ENCODE measurements at places on chromosomes 3 and 15.

GRCh38 chr3:129593595-129594339, 12.7 kb downstream of the PLXND1 start:
- no peak for DNase-seq

DNA sequence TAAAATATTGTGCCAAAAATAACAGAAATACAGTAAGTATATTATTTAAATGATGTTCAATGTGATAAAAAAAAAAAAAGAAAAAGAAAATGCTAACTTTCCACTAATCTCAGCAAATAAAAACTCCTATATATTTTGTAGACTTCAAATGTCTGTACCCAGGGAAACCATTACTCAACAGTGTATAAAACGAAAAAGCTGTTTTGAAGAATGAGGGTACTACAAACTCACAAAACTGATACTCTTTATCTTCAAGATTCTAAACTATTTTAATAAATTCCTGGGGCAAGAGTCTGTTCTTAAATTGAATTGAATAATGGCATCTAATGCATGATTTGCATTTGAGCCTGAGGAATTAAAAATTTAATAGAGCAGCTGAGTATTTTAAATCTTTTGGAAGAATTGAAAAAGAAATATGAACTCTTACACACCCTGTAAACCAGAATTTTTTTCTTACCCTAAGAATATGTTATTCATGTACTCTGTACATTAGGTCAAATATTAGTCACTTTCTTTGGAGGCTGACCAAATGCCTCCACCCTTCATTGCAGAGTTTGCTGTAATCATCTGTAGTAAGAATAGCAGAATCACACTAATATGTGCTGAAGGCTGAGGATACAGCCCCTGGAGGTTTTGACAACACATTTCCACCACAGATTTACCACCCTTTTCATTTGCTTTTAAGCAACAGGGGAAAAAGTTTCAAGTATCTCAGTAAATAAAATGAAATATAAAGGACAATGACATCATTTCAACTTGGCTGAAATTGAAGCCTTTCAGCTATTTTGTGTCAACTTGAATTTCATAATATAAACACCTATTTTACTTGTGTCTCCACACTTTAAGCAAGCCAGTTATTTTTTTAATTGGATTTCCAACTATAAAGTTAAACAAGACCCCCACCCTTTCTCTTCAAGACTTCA, 79.7 kb downstream of the FBN1 start:
- DNase-seq = no peak

DNA sequence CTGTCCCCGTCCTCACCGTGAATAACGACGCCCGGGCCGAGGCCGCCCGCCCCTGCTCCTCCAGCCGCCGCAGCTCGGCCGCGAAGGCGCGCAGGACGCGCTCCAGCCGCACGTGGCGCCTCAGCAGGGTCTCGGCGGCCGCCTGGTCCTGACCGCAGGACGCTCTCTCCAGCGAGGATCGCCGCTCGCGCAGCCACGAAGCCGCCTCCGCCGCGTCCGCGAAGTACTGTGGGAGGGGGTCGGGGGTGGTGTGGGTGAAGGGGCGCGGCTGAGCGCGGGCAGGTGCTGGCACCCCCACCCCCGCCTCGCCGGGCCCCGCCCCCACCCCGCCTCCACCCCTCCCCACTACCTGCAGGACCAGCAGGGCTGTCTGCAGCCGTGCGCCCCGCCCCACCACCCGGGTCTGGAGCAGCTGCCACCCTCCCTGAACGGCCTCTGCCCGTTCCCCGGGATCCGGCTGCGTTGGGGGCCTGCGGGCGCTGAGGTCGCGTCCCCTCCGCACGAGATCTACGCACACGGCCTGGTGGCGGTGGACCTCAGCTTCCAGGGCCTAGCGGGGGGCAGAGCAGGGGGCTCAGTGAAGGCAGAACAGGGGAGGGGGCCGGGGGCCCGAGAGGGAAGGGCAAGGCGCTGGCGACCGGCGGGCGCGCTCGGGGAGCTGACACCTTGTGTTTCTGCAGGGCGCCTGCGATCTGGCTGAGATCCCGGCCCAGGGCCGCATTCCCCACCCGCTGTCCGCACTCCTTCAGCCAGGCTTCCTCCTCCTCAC, 11.7 kb downstream of the SPTBN5 start:
- DNase-seq = no peak

DNA sequence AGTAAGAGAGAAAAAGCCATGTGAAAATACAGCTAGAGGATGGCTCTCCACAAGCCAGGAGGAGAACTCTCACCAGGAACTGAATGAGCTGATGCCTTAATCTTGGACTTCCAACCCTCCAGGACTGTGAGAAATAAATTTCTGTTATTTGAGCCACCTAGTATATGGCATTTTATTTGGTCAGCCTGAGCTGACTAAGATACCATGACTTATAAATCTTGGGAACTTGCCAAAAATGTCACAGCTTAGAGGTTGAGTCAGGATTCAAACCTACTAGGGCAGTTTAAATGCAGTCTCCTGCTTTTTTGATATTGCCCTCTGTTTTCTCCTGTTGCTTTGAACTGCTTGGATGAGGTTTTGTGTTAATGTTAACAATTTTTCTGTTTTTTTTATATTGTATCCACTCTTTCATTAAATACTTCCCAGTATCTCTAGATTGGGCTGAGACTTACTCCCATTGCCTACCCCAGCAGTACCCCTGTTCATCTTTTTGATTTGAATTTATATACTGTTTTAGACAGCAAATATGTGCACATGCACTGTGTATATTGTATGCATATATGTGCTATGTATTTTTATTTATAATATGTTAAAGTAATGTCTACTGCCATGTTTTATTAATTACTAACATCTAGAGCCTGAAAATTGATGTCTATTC, 1223.2 kb downstream of the OTOL1 start:
- DNase-seq = no peak

- no peak for DNase-seq
Measured at GRCh38 chr3:129313665-129314385, 35.2 kb downstream of the HMCES start.

- no peak for DNase-seq
Measured at GRCh38 chr3:191246630-191247029, 47.6 kb downstream of the OSTN start.
